ENCODE measurements at places on chromosomes 2 and 18.
A peak's percentile ranks its signal among the peaks of the same experiment; 100 is the strongest.

- H3K36me3 ChIP-seq: no peaks in the 10 kb centered on the region
- H3K4me1 ChIP-seq: no peaks in the 10 kb centered on the region
- no peak for DNase-seq
These were observed 9.0 kb downstream of the MAB21L4 start for GRCh38 chr2:240886678-240887609.

DNA sequence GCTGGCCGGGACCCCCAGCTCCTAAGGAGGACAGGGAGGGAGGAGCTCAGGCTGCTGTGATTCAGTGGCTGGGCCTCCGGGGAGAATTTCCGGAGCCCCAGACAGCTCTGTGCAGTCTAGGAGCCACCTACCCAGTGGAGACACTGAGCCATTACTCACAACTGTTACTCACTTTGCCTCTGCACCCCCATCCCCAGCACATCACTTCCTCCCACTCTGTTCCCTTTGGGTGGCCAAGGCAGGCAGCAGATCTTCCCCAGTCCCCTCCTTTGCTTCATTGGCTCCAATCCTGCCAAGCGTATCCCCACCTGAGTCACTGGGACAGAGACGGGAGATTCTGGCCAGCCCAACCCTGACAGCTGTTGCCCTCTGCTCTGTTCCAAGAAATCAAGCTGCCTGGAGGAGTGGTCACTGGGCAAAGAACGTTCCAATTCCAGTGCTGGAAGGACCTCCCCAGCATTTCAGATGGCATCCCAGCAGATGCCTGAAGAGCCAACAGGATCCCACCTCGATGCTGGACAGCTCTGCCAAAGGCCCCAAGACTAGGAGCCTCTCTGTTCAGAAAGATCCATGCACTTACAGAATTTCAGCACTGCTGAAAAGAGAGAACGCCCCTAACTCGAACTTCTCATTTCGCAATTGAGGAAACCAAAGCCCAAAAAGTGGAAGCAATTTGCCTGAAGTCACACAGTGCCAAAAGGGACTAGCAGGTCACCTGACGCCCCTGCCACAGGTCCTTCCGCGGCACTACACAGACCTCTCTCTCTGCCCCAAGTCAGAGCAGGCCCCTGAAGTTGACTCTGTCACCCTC lies 68.3 kb downstream of the TNS1 start:
- H3K36me3 ChIP-seq: no peaks in the 10 kb centered on the region
- DNase-seq: peak; percentile 96

GRCh38 chr2:184765112-184765895 lies 167.0 kb downstream of the ZNF804A start:
- H3K4me1 ChIP-seq: no peaks in the 10 kb centered on the region
- no peaks in the 10 kb centered on the region for H3K36me3 ChIP-seq
- H3K27ac ChIP-seq: no peak overlapping the region
- no peak for DNase-seq
- no peaks in the 10 kb centered on the region for H3K27me3 ChIP-seq

GRCh38 chr2:109145286-109145685 lies 16.3 kb downstream of the SH3RF3 start:
- no peak overlapping the region for H3K4me3 ChIP-seq
- peaks cover 16% of the 10 kb centered on the region for H3K4me1 ChIP-seq
- no peak overlapping the region for H3K27ac ChIP-seq
- DNase-seq: no peak
- H3K36me3 ChIP-seq: no peaks in the 10 kb centered on the region

DNA sequence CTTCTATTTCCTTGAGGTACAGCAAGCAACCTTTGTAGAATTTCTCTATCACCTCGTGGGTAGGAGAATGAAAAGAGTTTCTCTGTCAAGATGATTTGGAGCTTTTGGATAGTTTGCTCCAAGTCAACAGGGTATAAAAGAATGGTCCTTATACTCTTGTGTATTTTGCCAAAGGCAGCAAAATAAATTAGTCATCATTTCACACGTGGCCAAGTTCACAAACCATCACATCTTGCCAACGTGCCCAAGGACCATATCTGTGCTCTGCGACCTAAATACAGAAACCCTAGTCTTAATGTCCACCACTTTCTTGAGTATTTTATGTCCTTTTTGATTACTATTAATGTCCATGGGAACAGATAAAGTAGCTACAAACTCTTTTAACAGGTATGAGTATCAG lies 262.9 kb downstream of the AFF3 start:
- H3K4me1 ChIP-seq: peaks cover 26% of the 10 kb centered on the region
- H3K27ac ChIP-seq: peak overlapping the region; percentile 100
- DNase-seq: peak; percentile 36
- H3K4me3 ChIP-seq: no peak overlapping the region
- no peaks in the 10 kb centered on the region for H3K27me3 ChIP-seq

- no peaks in the 10 kb centered on the region for H3K36me3 ChIP-seq
- DNase-seq: no peak
- H3K4me1 ChIP-seq: peaks cover 20% of the 10 kb centered on the region
- H3K4me3 ChIP-seq: no peak overlapping the region
These were observed 119.4 kb upstream of the GLI2 start for GRCh38 chr2:120616261-120616660.

DNA sequence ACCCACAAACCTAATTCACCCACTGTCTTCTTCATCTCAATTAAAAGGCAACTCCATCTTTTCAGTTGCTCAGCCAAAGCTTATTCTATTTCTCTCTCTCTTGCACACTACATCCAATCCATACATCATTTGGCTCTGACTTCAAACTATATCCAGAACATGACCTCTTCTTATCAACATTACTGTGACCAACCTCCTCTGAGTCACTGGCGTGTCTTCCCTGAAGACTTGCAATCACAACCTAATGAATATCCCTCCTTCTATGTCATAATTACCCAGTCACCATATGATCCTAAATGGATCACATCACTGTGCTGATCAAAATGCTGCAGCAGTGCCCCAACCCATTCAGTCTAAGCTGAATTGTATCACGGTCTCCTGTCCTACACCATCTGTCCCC lies 22.6 kb upstream of the SULT1C3 start:
- H3K27me3 ChIP-seq: no peaks in the 10 kb centered on the region
- H3K27ac ChIP-seq: no peak overlapping the region
- no peaks in the 10 kb centered on the region for H3K4me1 ChIP-seq
- no peaks in the 10 kb centered on the region for H3K36me3 ChIP-seq
- H3K4me3 ChIP-seq: no peak overlapping the region

DNA sequence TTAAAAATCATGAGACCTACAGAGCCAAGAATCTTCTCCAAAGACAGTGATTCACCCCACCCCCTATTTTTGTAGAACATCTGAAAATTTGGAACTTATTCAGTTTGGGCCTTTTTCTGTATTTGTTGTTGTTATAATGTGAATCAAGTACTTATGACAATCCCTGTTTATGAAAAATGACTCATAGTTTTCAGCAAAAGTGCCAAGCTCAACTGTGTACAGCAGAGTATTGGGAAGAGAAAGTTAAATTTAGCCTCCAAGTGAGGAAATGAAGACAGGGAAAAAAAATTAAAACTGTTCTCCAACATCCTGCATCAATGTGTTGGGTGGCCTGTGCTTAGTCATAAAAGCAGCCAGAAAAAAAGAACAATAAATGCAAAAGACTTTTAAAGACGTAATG lies 46.2 kb downstream of the LRATD1 start:
- H3K36me3 ChIP-seq: no peaks in the 10 kb centered on the region
- H3K4me3 ChIP-seq: no peak overlapping the region
- H3K27ac ChIP-seq: no peak overlapping the region
- H3K4me1 ChIP-seq: no peaks in the 10 kb centered on the region

GRCh38 chr2:16495509-16496208 lies 170.0 kb downstream of the CYRIA start:
- H3K36me3 ChIP-seq: no peaks in the 10 kb centered on the region
- H3K27ac ChIP-seq: no peak overlapping the region
- no peak for DNase-seq
- no peaks in the 10 kb centered on the region for H3K4me1 ChIP-seq

- H3K4me3 ChIP-seq: no peak overlapping the region
- DNase-seq: peak; percentile 16
- no peaks in the 10 kb centered on the region for H3K4me1 ChIP-seq
These were observed 1272.5 kb upstream of the CDH2 start for GRCh38 chr18:29449424-29449823.

DNA sequence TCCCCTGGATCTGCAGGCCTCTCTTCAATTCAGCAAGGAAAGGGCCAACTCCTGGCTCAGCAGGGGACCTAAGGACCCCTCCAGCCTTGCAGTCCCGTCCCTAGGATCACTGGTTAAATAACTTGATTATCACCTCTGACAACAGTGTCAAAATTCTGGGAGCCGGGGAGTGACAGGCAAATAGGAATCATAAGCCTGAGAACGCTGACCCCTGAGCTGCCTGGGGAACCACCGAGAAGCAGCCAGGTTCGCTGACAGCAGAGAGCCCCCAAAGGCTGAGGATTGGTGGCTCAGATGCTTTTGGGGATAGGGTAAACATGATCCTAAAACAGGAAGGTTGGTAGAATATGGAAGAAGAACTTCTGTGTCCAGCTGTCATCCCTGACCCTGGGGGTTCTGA lies 17.5 kb upstream of the TNS1 start:
- peaks cover 19% of the 10 kb centered on the region for H3K27me3 ChIP-seq
- no peak overlapping the region for H3K27ac ChIP-seq
- 0 out of 2 replicates have a peak, but pooled peaks cover 2% of the 10 kb centered on the region for H3K4me1 ChIP-seq
- DNase-seq: no peak
- no peaks in the 10 kb centered on the region for H3K36me3 ChIP-seq
- H3K4me3 ChIP-seq: no peak overlapping the region

GRCh38 chr2:11669454-11670291 lies at the start of gene NTSR2:
NTSR2 (minus strand) TSS chr2:11670195; CDS start chr2:11670129, 66 bp downstream.
- peak; percentile 53 for DNase-seq
- no peak within 1 kb of the TSS for H3K4me3 ChIP-seq
- peaks cover 58% of the 10 kb centered on the region for H3K27me3 ChIP-seq
- H3K27ac ChIP-seq: no peak within 1 kb of the TSS
- H3K4me1 ChIP-seq: peaks cover 2% of the 10 kb centered on the region
- no peaks in the 10 kb centered on the region for H3K36me3 ChIP-seq

DNA sequence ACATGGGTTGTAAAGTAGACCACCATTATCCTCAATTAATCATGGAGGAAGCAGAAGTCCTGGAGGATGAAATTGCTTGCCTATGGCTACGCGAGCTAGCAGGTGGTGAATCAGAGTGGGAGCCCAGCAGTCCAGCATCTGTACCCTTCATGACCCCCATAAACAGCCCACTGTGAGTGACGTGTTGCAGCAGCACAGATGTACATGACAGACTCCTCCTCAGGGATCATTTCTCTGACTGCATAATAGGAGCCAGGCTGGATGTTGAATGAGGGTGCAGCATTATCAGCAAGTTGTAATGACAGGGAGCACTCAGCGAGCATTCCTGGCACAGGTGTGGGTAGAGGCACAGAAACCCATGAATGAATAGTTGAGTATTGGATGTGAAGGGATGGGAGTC lies 339.3 kb downstream of the MYCN start:
- H3K27me3 ChIP-seq: no peaks in the 10 kb centered on the region
- no peaks in the 10 kb centered on the region for H3K4me1 ChIP-seq
- no peak for DNase-seq
- no peak overlapping the region for H3K27ac ChIP-seq
- no peaks in the 10 kb centered on the region for H3K36me3 ChIP-seq

- H3K4me1 ChIP-seq: 0 out of 2 replicates have a peak, but pooled peaks cover 2% of the 10 kb centered on the region
- no peak overlapping the region for H3K4me3 ChIP-seq
- DNase-seq: no peak
- H3K27me3 ChIP-seq: no peaks in the 10 kb centered on the region
These were observed 82.9 kb downstream of the DYNAP start for GRCh38 chr18:54673936-54674335.

- no peak overlapping the region for H3K27ac ChIP-seq
- peak; percentile 83 for DNase-seq
- H3K4me1 ChIP-seq: no peaks in the 10 kb centered on the region
- H3K4me3 ChIP-seq: no peak overlapping the region
These were observed 88.5 kb downstream of the DYNAP start for GRCh38 chr18:54679318-54680149.

DNA sequence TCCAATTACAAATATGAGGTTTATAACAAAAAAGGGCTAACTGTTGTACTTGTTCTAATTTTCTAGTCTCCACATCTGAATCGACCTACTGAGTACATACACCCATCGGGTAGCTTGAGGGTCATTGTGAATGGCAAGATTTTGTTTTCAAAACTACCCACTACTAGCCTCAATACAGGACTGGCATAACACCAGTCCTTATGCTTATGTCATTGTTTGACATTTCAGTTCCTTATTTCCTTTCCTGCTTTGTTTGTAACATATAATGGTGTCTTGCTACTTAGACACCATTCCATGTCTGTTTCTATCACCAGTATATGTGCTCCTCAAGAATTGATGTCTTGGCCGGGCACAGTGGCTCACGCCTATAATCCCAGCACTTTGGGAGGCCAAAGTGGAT lies 86.0 kb downstream of the EPHA4 start:
- H3K4me3 ChIP-seq: no peak overlapping the region
- peaks cover 9% of the 10 kb centered on the region for H3K4me1 ChIP-seq
- no peak for DNase-seq

GRCh38 chr2:150872756-150873395 lies 385.4 kb upstream of the RND3 start:
- no peaks in the 10 kb centered on the region for H3K27me3 ChIP-seq
- H3K4me1 ChIP-seq: peaks cover 12% of the 10 kb centered on the region
- DNase-seq: peak; percentile 35

GRCh38 chr2:101230541-101231001 lies 22.1 kb upstream of the CNOT11 start:
- no peaks in the 10 kb centered on the region for H3K36me3 ChIP-seq
- H3K4me3 ChIP-seq: no peak overlapping the region
- H3K27ac ChIP-seq: no peak overlapping the region
- peaks cover 2% of the 10 kb centered on the region for H3K27me3 ChIP-seq
- H3K4me1 ChIP-seq: peaks cover 2% of the 10 kb centered on the region

DNA sequence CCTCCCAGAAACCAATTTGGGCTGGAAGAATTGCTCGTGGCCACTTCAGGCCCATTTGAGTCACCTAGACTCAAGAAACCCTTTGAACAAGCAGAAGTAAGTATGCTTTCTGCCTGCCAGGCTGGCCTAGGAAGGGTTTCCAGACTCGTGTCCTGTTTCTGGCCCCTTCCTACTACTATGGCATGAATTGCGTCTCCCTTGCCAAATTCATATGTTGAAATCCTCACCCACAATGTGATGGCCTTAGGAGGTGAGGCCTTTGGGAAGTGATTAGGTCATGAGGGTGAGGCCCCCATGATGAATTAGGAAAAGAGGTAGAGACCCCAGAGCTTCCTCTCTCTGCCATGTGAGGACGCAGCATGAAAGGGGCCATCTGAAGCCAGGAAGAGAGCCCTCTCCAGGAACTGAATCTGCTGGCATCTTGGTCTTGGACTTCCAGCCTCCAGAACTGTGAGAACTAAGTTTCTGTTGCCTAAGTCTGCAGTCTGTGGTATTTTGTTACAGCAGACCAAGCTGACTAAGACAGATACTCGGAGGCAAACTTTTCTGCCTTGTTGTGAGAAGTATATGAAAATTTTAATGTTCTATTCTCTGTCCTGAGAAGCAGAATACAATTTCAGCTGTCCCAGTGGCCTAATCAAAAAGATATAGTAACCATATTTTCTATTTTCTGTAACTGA lies 13.1 kb downstream of the GPR45 start:
- H3K27ac ChIP-seq: no peak overlapping the region
- H3K4me1 ChIP-seq: no peaks in the 10 kb centered on the region
- H3K27me3 ChIP-seq: peaks cover 1% of the 10 kb centered on the region
- H3K4me3 ChIP-seq: no peak overlapping the region
- H3K36me3 ChIP-seq: no peaks in the 10 kb centered on the region
